ENCODE measurements at places on chromosomes 5 and 9.
A peak's percentile ranks its signal among the peaks of the same experiment; 100 is the strongest.

- DNase-seq, result no peak
Observed at GRCh38 chr9:104088416-104088815, 5.7 kb upstream of the SMC2 start.

GRCh38 chr9:98890256-98890655, 53.5 kb upstream of the COL15A1 start:
- DNase-seq, result no peak

DNA sequence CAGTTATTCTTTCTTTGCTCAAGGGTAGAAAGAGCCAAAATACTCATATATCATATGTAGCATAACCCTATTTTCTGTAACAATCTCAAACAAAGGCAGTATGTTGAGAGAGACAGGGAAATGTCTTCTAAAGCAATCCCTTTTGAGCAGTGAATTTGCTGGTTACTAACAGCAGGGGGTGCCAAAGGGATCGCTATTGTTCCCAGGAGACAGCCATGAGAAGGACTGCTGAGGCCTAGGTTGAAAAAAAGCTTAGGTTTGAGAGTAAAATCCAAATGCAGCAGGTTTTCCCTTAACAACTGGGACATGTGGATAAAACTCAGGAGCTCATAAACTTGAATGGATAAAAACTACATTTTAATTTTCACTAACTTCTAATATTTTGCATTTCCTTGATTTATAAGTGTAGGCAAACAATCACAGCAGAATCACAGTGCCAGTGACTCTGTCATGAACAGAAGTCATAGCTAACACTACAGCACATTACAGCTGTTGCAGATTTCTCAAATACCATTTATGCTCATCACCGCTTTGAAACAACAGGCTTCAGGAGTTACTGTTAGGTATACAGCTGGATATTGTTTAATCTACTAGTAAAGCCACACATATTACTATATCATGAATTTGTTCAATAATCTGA, 148.4 kb downstream of the MAPKAP1 start:
- DNase-seq, result peak; percentile 10

GRCh38 chr9:81071108-81071507, 618.2 kb downstream of the TLE1 start:
- DNase-seq, result no peak

- DNase-seq, result no peak
Observed at GRCh38 chr9:97311798-97312500, 4.5 kb downstream of the CCDC180 start.

DNA sequence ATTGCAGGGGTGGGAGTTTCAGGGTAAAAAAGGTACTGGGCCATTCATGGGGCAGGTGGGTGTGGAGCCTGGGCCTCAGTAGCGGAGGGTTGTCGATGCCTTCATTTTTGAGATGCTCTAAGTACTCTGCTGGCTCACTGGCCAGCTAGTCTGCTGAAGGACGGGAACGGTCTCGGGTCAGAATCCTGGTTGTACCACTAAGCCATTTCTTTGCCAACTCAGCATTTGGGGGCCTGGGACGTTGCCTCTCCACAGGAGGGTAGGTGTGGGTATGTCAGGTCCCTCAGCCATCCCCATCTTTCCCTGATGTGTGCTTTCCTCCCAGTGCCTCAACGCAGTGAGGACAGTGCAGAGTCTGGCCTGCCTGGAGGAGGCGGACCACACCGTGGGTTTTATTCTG, 25.1 kb downstream of the SH3GLB2 start:
- DNase-seq, result no peak

- no peak for DNase-seq
Observed at GRCh38 chr9:113238859-113239232, 17.5 kb downstream of the SLC31A1 start.

DNA sequence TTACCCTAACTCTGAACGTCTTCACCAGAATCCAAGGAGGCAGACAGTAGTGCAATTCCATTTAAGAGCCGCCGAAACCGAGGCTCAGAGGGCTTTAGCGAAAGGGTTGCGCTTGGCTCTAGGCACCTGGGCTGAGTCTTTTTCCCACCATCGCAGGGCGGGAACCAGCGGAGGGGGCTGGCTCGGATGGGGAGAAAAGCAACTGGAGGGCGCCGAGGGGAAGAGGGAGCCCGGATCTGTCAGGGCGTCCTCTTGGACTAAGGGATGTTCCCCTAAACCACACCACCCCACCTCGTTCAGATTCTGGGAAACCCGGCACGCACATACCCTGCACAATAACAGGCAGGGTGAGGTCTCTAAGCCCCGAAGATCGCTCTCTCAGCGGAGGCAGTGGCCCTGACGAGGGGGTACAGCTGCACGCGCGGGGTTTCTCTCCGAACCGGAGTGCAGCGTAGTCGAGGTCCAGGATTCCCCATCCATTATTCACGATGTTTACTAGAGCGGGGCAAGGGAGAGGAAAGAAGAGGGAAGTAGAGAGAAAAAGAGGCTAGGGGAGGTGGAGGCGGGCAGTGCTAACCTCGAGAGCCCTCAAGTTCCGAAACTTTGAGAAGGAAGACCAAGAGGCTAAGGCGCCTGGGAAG, 1.3 kb upstream of the POU4F3 start:
- DNase-seq, result no peak

GRCh38 chr9:69454321-69454720, 129.3 kb downstream of the ENTREP1 start:
- no peak for DNase-seq

DNA sequence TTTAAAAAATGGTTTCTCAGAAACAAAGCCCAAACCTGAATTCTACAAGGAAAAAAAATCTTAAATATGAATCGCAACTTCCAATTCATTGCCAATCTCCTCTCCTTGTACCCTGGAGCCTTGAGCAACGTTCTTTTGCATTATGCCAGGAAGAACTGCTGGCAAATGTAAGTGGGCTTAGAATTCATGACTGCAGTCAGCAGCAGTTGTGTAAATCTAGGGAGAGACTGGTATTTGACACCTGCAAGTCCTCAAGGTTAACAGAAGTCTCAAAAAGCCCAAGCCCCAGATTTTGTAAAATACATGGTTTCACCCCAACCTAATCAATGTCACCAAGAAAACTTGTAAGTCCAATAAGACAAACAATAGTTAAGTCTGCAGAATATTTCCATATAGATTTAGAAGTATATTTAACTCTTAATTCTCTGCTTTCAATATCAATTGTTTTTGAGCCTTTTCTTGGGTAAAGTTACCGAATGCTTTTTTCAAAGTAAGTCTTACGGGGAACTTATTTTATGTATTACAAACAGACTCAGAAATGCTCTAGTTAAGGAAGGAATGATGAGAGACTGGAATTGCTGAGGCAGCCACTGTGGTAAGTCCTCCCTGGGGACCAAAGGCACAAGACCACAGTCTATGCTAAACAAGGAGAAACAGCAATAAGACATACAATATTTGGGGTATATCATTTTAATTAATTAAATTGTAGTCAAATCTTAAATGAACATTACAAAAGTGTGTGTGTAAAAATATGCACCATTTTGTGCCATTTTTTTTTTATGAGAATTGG, 31.3 kb downstream of the ELL2 start:
- no peak for DNase-seq

DNA sequence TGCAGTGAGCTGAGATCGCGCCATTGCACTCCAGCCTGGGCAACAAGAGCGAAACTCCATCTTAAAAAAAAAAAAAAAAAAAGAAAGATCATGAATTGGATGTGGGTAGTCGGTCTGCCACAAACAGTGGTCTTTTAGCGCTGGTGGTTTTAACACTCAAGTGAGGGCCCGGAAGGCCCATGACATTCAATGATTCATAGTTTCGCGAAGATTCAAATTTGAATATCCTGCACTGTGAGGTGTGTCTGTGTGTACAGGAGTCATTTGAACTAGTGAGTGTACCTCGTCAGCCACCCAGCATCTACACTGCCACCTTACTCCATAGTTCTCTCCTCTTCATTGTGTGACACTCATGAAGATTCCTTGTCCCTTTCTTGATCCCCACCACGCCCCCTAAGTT, 41.3 kb downstream of the CFAP77 start:
- DNase-seq, result no peak

DNA sequence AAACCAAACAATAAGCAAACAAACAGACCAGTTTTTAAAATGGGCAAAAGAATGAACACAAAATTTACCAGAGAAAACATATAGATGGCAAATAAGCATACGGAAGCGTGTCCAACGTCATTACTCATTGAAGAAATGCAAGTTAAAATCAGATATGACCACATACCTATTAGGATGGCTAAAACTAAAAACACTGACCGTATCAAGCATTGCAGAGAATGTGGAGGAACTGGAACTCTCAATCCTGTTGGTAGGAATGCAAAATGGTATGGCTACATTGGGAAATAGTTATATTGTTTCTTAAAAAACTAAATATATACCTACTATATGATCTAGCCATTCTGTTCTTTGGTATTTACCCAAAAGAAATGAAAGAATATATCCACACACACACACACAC, 129.4 kb upstream of the ACO1 start:
- DNase-seq, result no peak

- no peak for DNase-seq
Observed at GRCh38 chr9:101468116-101468515, 32.5 kb upstream of the ALDOB start.

GRCh38 chr5:6326776-6327175, 51.6 kb downstream of the MED10 start:
- DNase-seq, result no peak

DNA sequence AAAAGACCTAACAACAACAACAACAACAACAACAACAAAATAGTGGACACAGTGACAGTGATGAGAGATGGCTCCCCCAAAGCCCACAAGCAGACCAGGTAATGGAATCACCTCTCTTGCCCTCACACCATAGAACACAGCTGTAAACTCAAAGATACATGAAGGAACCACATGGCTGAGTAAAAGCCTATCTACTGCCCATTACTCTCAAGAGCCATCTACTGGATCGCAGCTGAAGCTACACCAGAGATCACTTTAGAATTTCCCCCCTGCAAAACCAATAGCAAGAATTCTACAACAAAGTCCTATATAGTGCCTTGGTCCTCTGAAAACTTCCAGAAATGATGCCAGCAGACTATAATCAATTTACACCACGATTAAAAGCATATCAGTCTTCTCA, 1537.6 kb upstream of the CDH9 start:
- DNase-seq, result no peak

DNA sequence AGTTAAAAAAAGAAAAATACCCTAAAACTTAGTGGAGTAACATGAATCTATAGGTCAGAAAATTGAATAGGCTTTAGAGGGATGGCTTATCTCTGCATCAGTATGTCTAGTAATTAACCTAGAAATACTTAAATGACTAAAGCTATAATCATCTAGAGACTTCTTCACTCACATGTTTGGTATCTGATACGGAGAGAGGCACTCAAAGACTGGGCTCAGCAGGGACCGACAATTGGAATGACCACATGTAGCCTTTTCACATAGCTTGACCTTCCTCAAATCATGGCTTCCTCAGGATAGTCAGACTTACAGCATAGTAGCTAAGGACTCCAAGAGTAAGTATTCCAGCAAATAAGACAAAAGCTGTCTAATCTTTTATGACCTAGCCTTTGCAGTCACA, 105.3 kb upstream of the RORB start:
- DNase-seq, result no peak

- no peak for DNase-seq
Observed at GRCh38 chr5:20956134-20956533, 968.1 kb upstream of the CDH18 start.

- DNase-seq, result no peak
Observed at GRCh38 chr5:38077652-38078051, 180.7 kb upstream of the EGFLAM start.

GRCh38 chr9:134061019-134061687, 6.7 kb downstream of the BRD3 start:
- DNase-seq, result no peak

- DNase-seq, result no peak
Observed at GRCh38 chr5:54743997-54744788, 226.6 kb downstream of the SNX18 start.

GRCh38 chr9:87711857-87712800, 13.8 kb upstream of the CTSL start:
- DNase-seq, result no peak

GRCh38 chr5:52712354-52712753, 75.4 kb upstream of the ITGA1 start:
- no peak for DNase-seq

DNA sequence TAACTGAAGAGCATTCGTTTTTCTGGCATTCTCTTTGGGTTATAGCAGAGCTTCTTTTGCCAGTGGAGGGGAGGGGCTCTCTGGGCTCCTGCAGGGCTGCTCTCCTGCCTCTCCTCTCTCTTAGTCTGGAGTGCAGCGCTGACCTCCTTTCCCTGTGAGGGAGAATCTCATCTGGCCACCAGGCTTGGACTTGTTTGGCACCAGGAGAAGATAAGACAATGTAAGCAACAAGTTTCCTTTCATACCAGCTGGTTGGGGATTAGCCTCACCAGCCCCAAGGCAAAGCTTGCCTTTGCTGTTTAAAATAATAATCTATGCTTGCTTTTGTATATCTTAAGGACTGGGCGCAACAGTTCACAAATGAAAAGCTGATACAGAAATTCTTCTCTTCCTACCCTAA, 196.4 kb downstream of the TLE4 start:
- DNase-seq, result no peak

- no peak for DNase-seq
Observed at GRCh38 chr5:143663872-143664271, 148.1 kb upstream of the HMHB1 start.

GRCh38 chr5:168712280-168712924, 133.2 kb upstream of the PANK3 start:
- no peak for DNase-seq

DNA sequence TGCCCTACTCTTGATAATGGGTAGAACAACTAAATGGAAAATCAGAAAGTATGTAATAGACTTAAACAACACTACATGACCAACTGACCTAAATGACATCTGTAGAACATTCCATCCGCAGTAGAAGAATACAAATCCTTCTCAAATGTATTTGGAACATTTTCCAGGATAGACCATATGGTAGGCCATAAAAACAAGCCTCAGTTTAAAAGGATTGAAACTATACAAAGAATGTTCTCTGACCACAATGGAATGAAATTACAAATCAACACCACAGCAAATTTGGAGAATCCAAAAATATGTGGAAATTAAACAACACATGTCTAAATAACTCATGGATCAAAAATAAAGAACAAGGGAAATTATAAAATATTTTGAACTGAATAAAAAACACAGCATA, 189.2 kb downstream of the NDUFS4 start:
- no peak for DNase-seq

DNA sequence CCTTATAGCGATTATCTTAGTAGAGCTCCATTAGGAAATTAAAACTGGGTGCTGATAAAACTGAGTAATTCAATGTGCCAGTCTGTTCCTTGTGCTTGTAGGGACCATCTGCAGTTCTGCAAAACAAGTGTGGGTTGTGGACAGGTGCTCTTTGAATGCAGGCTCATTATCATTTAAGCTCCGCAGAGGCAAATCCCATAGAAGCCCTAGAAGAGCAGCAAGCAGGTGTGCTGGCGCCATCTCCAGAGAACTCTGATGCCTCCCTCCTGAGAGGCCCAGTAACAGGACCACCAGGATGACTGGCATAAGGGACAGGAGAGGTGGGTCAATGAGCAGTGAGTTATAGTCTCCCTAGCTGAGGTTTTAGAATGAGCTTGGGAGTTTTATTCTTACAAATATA, 1342.4 kb upstream of the DMAC1 start:
- DNase-seq, result no peak

GRCh38 chr5:153543959-153544470, 53.5 kb downstream of the GRIA1 start:
- DNase-seq, result no peak
